ENCODE measurements at places on chromosomes 3 and 15.

DNA sequence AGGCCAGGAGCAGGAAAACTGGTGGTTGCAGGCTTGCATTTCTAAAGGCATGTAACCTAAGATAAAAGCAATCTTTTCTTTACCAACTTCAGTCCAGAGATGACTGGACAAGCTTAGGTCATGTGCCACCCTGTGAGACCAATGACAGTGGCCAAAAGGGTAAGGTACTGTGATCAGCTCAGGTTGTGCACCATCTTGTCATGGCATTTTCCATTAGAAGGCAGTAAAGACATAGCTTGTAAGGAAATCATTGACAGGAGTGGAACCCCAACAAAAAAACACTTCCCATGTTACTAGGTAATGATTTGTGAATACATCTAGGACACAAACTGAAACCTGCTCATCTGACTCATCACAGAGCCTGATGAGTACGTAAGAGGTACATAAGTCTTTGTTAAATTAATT lies 35.2 kb downstream of the SSR3 start:
- no peak for DNase-seq

DNA sequence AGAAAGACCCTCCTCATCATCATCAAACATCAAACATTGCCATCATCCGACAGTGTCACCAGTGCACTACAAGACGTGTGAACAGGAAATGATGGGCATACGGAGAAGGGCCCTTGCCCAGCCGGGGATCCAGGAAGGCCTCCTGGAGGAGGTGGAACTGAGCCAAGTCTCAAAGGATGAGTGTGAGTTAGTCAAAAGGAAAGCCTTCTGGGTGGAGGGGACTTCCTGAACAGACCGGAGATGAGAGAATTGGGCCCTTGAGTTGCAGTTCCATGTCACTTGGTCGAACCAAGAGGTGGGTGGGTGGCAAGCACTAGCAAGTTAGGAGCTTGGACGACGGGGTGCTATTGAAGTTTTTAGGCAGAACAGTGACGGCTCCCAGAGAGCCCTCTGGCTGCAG lies 8.5 kb downstream of the SEMA4B start:
- DNase-seq, result no peak

- no peak for DNase-seq
These were observed 317.3 kb upstream of the CFAP20DC start for GRCh38 chr3:59367150-59367549.

- no peak for DNase-seq
These were observed 46.0 kb downstream of the RHCG start for GRCh38 chr15:89450076-89451006.

GRCh38 chr3:173397161-173398110 lies at the start of gene NLGN1:
TSS of gene NLGN1 (plus strand) at chr3:173397744.
- DNase-seq, result no peak

DNA sequence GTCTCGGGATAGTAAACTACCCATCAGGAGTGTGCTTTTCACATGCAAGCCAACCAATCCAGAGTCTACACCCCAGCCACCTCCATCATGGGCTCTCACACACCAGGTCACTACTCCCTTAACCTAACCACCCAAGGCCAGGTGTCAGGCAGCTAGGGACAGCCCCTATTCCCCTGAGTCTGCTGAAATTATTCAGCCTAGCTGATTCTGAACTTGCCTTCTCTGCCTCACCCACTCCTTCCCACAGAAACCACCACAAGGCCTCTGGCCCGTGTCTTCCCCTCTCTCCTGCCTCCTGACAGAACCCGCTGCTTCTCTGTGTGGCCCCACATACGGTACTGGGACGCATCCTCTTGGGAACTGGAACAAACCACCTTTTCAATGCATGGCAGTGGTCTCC lies 82.1 kb downstream of the PCSK6 start:
- DNase-seq, result no peak

- no peak for DNase-seq
These were observed 782.9 kb upstream of the GOLIM4 start for GRCh38 chr3:168878655-168879054.

DNA sequence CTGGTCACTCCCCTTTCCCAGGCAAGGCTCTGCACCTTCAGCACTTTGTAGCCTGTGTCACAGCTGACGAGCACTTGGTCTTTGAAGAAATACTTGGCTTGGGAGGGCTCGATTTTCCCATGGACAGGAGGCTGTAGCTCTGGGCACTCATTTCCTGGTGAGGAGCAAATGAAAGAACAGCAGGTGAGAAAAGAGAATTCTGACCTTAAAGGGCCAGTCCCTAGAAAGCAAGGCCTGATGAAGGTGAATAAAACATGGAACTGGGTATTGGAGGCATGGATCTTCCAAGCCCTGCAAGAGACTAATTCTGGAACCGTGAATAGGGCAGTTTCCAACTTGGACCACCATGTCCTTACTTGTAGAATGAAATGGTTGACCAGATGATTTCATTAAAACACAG lies 39.9 kb downstream of the MASP1 start:
- no peak for DNase-seq

DNA sequence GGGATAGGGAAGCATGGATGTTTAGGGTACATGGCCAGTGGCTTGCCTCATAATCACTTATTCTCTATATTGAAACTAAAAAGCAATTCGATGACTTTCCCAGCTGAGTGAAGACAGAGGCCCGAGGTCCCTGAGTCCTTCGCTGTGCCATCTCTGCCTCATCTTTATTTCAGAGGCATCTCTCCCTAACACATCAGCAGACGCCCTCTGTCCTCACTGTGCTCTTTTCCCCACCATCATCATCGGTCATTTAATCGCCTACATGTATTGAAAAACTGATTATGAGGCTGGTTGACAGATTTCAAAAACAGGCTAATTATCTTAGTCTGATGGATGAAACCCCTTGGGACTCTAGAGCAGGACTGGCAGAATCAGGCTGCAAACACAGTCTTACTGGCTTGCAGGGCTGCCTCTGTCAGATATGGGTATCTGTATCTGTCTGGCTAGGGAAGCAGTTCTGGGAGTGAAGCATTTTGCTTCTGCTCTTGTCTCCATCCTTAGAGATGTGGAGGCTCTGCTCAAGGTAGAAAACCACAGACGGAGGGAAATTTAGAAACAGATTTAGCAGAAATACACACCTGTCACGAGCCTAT lies 291.0 kb upstream of the CHRM5 start:
- DNase-seq, result no peak

All from stimulated activated CD4-positive, alpha-beta T cell treated with anti-CD3 and anti-CD28 coated beads, Interleukin-1b, Interleukin-23, amount 100 ng/mL, for 1 hour (primary cell).